Activated CD8-positive, alpha-beta memory T cell treated with anti-CD3 and anti-CD28 coated beads, Interleukin-2, amount 50 U/mL, for 4 hours (primary cell): ENCODE measurements at places on chromosomes 3 and 15.

- DNase-seq = no peak
These were observed 6.0 kb downstream of the PLIN1 start for GRCh38 chr15:89673165-89673512.

- DNase-seq = no peak
These were observed 5.0 kb upstream of the FEZF2 start for GRCh38 chr3:62378311-62378789.

GRCh38 chr15:96122077-96123027 lies 208.1 kb upstream of the NR2F2 start:
- DNase-seq = no peak

GRCh38 chr3:52245322-52246263 lies at the start of gene PPM1M:
Gene PPM1M, plus strand, starts transcription at chr3:52245759. Its CDS starts 66 bp downstream, at chr3:52245825.
- peak; percentile 61 for DNase-seq

DNA sequence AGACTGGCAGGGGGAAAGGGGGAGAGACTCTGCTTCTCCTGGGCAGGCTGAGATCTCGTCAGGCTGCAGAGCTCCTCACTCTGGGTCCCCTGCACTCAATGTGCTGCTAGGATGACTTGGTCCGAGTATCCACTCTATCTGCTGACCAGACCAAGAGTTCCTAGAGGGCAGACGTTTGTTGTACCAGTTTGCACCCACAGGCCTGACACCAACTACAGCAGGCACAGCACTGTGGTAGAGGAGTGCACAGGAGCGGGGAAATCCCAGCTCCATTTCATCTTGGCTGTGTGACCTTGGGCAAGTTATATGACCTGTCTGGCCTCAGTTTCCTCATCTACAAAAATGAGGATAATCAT lies 29.0 kb downstream of the CCDC12 start:
- no peak for DNase-seq

DNA sequence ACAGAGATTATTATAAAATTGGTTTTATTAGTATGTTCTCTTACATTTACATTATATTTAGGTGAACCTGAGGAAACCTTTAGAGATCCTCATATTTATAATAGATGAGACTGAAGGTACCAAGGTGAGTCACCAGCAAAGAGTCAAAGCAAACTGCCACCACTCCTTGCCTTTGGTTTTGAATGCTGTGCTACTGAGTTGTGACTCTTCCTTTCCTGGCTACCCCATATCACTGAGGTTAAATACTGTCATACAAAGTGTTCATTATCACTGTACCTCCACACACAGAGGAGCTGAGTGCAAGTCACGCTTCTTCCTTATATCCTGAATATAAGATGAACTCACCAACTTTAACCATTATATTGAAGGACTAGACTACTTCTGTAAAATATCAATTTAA lies 168.2 kb downstream of the CBLB start:
- peak; percentile 25 for DNase-seq

DNA sequence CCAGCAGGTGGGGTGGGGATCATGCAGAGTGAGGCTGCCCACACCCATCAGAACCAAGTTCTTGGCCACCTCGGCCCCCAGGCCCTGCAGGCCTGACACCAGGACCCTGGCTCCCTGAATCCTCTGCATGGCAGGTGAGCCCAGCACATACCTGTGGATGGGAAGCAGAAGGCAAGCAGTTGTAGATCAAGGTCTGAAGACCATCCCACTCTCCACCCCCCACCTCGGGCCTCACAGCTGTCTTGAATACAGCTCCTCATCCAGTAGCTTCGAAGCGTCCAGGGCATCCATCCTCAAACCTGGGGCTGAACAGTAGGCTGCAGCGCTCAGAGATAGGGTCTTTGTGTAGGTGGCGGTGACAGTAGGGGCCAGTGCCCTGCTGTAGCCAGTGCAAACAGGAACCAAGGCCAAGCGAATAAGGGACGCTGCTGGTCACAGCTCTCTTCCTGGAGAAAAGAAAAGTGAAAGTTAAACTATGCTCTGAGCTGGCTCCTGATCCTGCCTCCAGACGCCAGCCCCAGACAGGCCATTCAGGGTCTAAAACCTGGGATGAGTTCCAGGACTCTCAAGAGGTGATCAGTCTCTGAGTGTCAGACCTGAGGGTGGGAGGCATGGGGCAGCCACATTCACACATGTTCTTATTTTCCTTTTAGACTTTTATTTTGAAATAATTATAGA lies at the start of gene UBA7:
Gene UBA7, minus strand, starts transcription at position 457 of the 678 bp plus-strand sequence. Its CDS starts 166 bp downstream, at position 291.
- DNase-seq = no peak

DNA sequence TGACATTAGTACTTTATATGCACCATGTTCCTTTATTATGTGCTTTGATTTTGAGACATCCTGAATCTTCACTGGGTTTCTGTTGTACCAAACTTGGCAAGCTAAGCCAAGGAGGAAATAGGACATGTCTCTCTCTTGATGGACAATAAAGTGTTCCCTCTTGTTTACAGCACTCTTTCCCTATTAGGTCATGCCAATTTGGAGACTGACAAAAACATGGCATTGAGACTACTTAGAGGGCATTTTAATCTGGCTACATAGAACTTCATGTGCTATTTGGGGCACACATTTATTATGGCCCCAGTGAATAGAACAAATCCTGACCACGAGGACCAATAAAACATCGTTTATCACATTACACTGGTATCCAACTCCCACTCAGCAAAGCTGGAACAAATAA lies 85.3 kb upstream of the TNFSF10 start:
- no peak for DNase-seq

DNA sequence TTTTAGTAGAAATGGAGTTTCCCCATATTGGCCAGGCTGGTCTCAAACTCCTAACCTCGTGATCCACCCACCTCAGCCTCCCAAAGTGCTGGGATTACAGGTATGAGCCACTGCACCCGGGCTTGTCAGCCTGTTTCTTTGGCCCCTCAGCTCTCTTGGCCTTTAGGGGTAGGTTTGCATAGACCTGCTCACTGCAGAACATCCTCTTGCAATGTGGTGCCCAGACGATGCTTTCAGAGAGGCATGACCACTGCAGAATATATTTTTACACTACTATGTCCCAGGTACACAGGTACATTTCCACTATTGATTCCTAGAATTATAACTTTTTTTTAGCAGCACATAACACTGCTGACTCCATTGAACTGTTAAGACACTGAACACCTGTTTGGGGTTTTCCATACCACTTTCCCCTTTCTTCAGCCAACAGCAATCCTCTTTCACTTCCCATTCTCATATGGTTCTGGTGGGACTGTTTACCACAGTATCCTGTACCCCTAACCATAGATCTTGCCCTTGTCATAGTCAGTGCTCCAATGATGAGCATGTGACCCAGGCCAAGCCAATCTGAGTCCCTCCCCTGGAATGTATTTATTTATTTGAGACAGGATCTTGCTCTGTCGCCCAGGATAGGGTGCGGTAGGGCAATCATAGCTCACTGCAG lies 21.1 kb downstream of the CCDC32 start:
- DNase-seq = no peak

GRCh38 chr3:55902221-55902900 lies 415.3 kb upstream of the WNT5A start:
- no peak for DNase-seq

DNA sequence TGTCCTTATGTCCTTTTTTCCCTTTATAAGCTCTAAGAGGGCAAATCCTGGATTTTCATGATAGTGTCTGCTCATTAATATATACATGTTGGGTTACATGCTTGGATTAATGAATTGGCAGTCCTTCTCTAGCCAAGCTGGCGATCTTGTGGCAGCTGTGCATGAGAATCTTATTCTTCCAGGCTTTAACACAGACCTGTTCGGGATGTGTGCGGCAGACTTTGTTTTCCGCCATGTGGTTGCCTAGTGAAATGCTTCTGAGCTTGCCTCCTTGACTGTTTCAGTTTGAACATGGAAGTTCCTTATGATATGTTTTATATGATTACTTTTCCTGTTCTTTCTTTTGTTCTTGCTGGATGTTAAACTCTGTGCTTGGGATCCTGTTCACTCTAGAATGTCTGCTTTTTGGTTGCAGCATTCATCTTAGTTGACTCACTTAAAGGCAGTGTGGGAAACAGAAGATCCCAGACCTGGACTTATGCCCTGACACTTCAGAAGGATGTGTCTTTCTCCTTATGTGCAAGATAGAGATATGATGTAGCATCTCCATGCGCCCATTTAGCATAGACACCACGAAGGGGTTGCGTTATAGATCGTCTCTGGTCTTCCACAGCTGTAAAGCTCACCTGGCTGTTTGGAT lies 7.2 kb downstream of the CHCHD6 start:
- no peak for DNase-seq

- no peak for DNase-seq
These were observed 478.6 kb downstream of the AGBL1 start for GRCh38 chr15:86558252-86558651.

DNA sequence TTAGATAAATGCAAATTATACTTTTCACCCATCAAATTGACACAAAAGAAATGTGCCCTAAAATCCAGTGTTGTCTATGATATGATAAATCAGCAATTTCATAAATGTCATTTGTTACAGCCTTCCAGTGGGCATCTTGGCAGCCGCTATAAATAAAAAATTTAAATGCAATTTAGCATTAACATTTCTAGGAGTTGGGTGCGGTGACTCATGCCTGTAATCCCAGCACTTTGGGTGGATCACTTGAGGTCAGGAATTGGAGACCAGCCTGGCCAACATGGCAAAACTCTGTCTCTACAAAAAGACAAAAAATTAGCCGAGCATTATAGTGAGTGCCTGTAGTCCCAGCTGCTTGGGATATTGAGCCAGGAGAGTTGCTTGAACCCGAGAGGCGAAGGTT lies 65.9 kb upstream of the POMGNT2 start:
- DNase-seq = no peak

- DNase-seq = no peak
These were observed 172.5 kb upstream of the GADL1 start for GRCh38 chr3:31067004-31067403.

- no peak for DNase-seq
These were observed 70.0 kb upstream of the STIMATE start for GRCh38 chr3:52967398-52967797.

DNA sequence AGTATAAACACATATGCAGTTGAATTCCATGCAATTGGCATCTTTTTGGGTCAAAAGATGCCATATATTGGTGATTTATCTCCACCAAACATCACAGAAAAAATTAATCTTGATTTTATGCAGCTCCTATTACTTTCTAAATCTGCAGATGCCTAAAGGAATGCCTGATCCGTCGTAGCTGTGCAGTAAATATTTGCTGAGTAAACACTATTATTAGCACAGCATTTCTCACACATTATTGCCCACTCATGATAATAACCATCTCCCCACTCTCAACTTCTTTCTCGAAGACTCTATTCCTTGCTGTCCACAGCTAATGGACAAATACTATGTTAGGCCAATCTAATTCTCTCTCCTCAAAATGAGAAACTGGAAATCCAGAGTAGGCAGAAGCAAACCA lies 625.2 kb downstream of the ZIC1 start:
- no peak for DNase-seq

GRCh38 chr3:168161696-168162095 lies 66.0 kb upstream of the GOLIM4 start:
- no peak for DNase-seq

DNA sequence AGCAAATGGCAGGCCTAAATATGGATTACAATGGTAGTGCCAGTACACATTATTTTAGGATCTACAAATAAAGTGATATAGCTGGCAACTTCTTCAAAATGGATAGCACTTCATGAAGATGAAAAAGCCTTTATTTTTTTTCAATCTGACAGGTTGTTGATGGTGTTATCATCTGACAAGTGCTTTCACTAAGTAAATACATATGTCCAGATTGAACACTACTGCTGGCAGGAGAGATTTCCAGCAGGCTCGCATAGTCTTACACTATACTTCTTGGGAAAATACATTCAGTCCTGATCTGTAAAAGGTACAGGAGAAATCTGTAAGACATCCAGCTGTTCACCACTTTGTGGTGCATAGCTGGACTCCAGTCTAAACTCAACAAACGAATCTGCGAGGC lies 50.9 kb upstream of the ALCAM start:
- DNase-seq = no peak

DNA sequence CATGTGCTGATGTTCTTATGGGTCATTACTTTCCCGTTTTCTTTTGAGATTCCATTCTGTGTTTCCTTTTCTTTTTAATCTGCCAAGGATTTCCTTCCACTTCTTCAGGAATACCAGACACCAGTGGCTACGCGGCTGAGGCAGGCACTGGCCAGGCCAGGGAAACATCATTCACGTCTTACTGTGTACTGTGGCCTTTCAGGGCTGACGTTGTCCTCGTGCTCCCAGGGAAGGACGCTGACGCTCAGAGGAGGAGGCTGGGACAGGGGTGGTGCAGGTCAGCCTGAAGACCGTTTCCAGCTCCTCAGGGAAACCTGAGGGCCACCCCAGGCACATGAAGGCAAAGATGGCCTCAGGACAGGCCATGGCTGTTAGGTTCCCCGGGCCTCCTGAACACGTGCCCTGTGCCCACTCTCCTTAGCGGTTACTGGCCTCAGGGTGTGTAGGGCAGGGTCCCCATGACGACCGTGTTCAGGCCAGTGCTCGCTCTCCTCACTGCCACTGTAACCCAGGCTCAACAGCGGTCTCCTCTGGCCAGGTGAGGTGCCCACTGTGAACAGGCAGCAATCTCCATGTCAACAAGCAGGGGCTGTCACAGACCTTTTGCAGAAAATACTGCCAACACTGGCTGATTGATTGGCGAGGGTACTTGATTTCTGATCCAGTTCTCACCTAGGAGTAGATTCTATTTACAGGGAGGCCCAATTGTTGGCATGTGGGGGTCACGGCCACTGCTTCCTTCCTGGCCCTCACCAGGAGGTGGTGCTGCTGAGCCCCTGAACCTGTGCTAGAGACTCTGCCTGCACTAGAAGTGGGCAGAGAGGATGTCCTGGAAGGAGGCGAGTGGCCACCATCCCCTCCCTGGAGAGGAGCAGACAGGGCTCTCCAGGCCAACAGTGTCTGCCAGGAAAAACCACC lies 169.5 kb downstream of the ATP10A start:
- DNase-seq = peak; percentile 29

- DNase-seq = peak; percentile 48
These were observed 25.0 kb downstream of the TGFBR2 start for GRCh38 chr3:30631243-30631904.

- peak; percentile 70 for DNase-seq
These were observed 976 bp upstream of the NUP210 start for GRCh38 chr3:13420831-13421765.

GRCh38 chr3:147393943-147394883 lies 12.1 kb downstream of the ZIC4 start:
- no peak for DNase-seq

- DNase-seq = no peak
These were observed 22.3 kb downstream of the FANCD2OS start for GRCh38 chr3:10085738-10086137.

GRCh38 chr3:107213044-107213669 lies 164.1 kb upstream of the CCDC54 start:
- no peak for DNase-seq

DNA sequence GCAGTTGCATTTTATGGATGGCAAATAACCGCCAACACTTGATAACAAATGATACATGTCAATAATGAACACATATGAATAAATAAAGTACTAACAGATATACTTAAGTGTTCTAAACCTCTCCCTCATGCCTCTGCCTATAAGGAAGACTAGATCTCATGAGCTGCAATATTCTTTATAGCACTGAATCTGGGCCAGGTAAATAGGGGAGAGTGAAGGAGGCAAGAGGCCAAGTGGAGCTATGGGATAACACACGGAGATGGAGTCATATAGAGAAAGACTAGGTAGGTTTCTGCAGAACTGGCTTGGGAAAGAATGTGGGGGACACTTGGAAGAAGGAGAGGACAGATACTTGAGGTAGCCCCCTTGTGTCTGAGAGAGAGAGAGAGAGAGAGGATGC lies 354.2 kb upstream of the CFAP20DC start:
- DNase-seq = no peak

- no peak for DNase-seq
These were observed 48.0 kb upstream of the TSPAN3 start for GRCh38 chr15:77118882-77119321.

- DNase-seq = no peak
These were observed 22.6 kb downstream of the METTL6 start for GRCh38 chr3:15404767-15405166.

GRCh38 chr3:133595341-133595740 lies 21.9 kb downstream of the CDV3 start:
- DNase-seq = peak; percentile 24
